ENCODE measurements at places on chromosomes 16 and 17.

DNA sequence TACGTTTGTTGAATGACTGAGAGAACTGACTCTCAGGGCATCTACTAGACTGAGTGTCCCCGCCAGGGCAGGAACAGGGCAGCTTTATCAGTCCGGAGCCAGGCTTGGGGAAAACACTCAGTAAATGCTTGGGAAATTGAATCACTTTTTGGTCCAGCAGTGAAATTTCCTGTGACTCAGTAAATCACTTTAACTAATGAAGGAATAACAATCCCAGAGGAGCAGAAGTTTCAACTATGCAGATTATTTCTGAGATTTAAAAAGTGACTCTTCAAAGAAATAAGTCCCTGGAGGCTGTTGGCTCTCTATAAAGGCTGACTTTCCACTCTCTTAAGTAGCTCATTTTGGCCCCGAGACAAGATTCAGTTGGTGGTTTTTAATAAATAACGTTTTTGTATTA is 101.8 kb downstream of the FOXL1 start:
- DNase-seq, result no peak

DNA sequence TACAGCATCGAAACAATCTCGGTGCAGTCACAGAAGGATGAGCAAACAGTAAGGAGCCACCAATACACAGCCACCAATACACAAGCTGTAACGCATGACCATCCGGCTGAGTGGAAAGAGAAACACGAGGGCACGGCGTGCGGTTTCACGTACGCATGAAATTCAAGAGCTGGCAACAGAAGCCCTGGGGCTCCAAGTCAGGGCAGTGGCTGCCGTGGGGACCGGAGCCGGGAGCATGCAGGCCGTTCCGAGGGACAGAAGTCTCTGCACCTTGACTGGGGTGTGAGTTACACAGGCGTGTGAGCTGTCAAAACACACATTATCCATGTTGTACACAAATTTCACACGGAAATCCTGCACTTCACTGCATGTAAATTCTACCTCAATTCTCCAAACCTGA is 50.6 kb upstream of the METRNL start:
- no peak for DNase-seq

- DNase-seq, result peak; percentile 96
These were observed 1.1 kb upstream of the MLLT6 start for GRCh38 chr17:38703742-38704605.

GRCh38 chr16:88566158-88566557 is 4.0 kb upstream of the ZC3H18 start:
- no peak for DNase-seq

- DNase-seq, result no peak
These were observed 606.0 kb upstream of the RBFOX1 start for GRCh38 chr16:6726621-6727020.

DNA sequence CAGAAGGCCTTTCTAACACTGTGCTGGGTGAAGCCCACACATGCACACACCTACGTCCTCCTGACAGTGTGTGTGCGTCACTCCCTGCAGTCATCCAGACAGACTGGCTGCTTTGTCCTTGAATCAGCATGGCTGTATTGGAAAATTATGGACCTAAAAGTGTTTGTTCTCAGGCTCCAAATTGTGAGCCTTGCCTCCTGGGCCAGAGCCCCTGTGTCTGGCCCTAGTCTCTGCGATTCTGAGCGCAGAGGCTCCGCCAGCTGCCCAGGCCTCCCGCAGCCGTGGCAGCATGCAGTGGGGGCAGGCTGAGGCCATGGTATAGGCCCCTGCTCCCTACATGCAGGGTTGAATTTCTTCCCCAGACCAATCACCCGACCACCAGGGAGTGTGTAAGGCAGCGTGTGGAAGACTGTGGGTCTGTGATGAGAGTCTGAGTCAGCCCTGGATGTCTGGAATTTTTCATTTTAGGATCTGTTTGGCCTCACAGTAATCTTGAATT is 166.9 kb downstream of the LGALS9B start:
- DNase-seq, result no peak

- DNase-seq, result no peak
These were observed 176.8 kb downstream of the KATNIP start for GRCh38 chr16:27726621-27727261.

DNA sequence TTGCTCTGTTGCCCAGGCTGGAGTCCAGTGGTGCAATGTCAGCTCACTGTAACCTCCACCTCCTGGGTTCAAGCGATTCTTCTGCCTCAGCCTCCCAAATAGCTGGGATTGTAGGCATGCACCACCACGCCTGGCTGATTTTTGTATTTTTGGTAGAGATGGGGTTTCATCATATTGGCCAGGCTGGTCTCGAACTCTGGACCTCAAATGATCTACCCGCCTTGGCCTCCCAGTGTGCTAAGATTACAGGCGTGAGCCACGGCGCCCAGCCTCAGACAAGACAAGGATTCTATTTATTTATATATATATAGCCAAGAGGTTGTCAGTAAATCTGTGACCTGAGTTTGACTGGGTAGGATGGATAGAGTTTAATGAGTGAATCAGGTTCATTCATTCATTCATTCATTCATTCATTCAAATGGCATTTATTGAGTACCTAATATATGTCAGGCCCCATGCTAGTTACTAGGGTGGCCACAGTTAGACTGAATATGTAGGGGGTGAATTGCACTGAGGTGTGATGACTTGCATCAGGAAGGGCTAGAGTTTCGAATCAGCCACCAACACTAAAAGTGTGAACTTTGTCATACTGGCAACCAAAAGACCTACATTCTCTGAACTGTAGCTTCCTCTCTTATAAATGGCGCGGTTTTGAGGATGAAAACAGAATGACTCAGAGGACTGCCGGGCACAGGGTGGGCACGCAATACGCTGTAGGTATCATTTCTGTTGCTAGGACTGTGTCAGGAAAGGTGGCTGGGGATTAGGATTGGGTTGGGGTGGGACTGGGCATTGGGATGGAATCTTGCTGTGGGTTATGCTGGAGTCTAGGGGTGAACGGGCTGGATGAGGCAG is 37.8 kb downstream of the ITGAE start:
- no peak for DNase-seq

DNA sequence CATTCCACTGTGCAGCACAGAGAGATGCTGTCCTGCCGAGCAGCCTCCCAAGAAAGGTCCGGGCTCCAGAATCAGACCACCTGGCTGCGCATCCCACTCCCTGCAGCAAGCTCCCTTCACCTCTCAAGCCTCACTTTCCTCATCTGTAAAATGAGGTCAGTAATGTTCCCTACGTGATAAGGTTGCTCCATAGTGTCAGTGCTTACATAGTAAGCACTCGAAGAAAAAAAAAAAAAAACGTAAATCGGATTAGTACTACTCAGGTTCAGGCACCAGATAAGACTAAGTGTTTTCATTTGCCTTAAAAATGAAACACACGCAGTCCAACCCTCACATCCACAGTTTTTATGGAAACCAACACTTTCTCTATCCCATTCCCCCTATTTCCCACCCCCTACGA is 76.7 kb downstream of the CCT6B start:
- DNase-seq, result no peak

GRCh38 chr17:73782641-73783381 is 138.6 kb upstream of the SDK2 start:
- no peak for DNase-seq

- DNase-seq, result no peak
These were observed 323.9 kb downstream of the CPPED1 start for GRCh38 chr16:12479751-12480150.

DNA sequence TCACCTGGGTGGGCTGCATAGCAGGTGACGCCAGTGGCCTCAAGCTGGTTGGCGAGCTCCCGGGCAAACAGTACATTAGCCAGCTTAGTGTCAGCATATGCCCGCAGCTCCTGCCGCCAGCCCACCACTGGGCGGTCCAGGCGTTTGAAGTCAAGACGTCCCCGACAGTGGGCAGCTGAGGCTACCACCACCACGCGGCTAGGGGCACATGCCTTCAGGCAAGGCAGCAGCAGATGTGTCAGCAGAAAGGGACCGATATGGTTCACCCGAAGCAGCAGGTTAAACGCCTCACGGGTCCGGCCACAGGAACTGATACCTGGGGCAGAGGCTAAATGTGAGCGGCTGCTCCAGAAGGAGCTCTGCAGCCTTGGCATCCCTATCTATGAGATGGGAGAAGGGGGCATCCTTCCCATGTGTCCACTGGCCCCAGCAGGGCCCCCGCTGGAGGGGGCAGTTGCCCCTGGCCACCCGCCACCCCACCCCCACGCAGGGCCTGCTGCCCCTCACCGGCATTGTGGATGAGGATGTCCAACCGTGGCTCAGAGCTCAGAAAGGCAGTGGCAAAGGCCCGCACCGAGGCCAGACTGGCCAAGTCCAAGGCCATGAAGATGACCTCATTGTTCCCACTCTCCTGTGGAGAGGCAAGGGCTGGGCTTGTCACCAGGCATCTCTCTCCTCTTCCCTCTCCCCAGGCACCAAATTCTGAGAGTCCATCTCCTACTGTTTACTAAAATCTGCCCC is 1.7 kb downstream of the DHRS13 start:
- DNase-seq, result no peak

GRCh38 chr17:57940653-57941329 is 14.4 kb downstream of the CUEDC1 start:
- peak; percentile 86 for DNase-seq

GRCh38 chr16:67150833-67151396 is at the start of gene B3GNT9:
Gene B3GNT9, minus strand, starts transcription at chr16:67150998. Its CDS starts 513 bp downstream, at chr16:67150485.
- DNase-seq, result peak; percentile 60

DNA sequence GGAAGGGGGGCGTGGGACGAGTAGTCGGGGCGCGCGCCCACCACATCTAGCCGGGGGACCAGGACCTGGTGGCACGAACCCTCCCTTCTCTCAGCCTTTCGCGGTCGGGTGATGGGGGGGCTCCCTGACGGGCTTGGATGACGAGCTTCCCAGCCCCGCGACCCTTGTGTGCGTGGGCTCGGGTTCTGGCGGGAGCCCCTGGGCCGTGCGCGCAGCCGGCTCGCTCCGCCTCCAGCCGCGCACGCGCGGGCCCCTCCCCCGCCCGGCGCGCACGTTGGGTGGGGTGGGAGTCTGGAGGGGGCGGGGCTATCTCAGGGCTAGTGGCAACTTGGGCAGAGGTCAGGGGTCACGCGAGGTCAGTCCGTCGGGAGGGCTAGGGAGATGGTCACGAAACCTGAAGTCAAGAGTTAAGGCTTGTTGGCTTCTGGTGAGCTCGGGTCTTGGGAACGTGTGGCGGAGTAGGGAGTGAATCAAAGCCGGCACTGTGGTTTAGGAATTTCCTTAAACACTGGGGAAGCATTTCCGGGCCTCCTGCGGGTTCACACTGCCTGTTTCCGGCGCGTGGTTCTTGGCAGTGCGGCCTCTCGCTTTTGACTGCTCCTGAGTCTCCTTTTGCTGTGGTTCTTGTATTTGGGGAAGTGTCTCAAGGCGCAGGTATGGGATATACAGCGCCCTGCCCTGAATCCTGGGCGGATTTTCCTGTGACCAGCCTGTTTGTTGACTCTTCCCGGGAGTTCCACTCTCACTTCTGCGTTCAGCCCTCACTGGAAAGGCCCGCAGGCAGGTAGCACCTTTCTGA is at the start of gene SRCAP:
SRCAP (plus strand) TSS at position 356 of the 799 bp plus-strand sequence. CDS start 1,654 bp downstream, outside the sequence.
- DNase-seq, result peak; percentile 89

- no peak for DNase-seq
These were observed 62.8 kb downstream of the RABEP1 start for GRCh38 chr17:5344914-5345313.

GRCh38 chr16:86012221-86012620 is 113.3 kb downstream of the IRF8 start:
- no peak for DNase-seq

- DNase-seq, result no peak
These were observed 3.1 kb upstream of the MMP2 start for GRCh38 chr16:55475919-55476318.

DNA sequence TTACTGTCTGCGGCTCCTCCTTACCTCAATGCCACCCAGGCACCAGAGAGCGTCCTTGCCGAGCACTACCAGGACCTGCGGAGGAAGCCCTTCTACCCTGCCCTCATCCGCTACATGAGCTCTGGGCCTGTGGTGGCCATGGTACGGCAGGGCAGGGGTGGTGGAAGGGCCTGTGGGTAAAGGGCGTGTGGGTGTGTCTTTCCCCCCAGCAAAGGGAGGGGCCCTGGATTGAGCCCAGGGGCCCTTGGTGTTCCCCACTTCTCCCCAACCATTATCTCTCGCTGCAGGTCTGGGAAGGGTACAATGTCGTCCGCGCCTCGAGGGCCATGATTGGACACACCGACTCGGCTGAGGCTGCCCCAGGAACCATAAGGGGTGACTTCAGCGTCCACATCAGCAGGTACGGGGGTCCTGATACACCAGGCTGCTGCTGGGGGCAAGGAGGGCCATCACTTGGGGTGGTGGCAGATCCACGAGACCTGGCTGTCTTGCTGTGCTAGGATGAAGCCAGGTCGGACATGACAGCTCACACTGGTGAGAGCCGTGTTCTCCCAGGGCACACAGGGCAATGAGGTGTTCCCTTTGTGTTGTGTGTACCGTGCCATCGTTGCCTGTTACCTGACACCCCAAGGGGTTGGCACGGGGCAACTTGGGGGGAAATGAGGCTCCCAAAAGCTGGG is 2.2 kb upstream of the DECR2 start:
- DNase-seq, result no peak

- DNase-seq, result no peak
These were observed 800 bp downstream of the ZNF747 start for GRCh38 chr16:30533748-30534367.

DNA sequence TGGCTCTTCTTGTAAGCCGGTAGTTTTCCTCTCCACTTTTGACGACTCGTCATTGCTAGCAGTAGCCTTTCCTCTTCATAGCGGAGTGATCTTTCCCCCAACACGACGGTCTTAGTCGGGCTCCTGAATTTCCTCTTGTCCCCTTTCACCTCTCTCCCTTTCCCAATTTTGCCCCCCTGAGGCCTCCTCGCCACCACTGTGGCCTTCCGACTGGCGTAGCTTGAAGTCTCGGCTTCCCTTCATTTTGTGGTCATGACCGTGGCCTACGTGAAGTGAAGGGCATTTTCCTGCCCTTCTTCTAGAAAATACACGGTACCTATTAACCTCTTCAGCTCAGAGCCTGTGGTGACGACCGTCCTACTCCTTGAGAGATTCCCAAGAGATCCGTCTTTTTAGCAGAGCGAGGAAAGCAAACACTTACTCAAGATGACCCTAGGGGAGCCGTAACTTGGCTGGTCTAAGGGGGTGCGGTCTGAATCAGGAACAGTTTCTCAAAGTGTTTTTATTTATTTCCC is 787 bp downstream of the PRKAR1A start:
- DNase-seq, result peak; percentile 75

- no peak for DNase-seq
These were observed 296.6 kb upstream of the CDH11 start for GRCh38 chr16:65418435-65418834.

GRCh38 chr17:73188011-73188410 is 4.8 kb upstream of the COG1 start:
- DNase-seq, result no peak

- no peak for DNase-seq
These were observed 42.1 kb upstream of the MLYCD start for GRCh38 chr16:83856792-83857191.

DNA sequence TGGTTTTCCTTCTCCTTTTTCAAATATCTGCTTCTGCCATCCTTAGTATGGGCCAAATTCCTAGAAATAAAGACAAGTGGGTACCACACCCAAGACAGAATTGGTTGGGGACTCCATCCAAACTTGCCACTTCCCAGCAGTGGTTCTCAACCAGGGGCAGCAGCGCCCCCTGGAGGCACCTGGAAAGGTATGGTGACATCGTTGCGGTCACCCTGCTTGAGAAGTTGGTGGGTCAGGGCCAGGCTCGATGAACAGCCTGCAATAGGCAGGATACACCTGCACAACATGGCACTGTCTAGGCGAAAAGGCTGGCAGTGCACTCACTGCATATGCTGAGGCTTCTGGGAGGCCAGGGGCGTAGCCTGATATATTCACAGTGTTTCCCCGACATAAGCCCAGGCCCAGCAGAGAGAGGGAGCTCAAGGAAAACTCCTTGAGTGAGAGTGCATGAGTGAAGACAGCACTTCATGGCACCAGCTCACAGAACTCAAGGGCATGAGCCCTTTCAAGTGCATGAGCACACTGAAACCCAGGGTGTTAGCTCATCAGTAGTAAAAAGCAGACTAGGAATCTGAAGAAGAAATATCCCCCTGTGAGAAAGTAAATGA is 57.7 kb downstream of the CMC2 start:
- no peak for DNase-seq
